Ascending aorta (tissue), 2 donors: ENCODE measurements at places on chromosomes 2 and 18.

DNA sequence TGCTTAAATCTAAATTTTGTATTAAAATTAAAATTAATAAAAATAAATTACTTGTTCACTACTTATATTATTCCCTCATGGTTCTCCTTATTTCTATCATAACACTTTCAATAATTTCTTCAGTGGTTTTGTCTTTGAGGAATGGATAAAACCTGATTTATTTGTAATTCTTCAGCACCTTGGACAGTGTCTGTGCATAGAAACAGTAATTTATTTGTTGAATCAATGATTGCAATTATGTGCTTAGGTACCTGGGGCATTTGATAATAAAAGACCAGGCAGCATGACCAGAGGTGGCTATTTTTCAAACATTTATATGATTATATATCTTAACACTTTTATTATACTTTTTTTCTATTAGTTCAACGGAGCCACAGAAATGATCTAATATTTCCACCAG is 1062.7 kb downstream of the DSC3 start:
- DNase-seq = no peak

- DNase-seq = no peak
These were observed 49.2 kb upstream of the UGP2 start for GRCh38 chr2:63792530-63792929.

GRCh38 chr2:37589298-37589697 is 82.1 kb downstream of the CDC42EP3 start:
- DNase-seq = no peak

GRCh38 chr2:151855111-151855510 is 26.9 kb upstream of the ARL5A start:
- DNase-seq = no peak

GRCh38 chr2:128302011-128302743 is 16.5 kb downstream of the HS6ST1 start:
- DNase-seq = no peak

GRCh38 chr2:29459445-29460179 is 344.4 kb downstream of the CLIP4 start:
- DNase-seq = no peak

- DNase-seq = no peak
These were observed 124.8 kb upstream of the TACR1 start for GRCh38 chr2:75324141-75324540.

DNA sequence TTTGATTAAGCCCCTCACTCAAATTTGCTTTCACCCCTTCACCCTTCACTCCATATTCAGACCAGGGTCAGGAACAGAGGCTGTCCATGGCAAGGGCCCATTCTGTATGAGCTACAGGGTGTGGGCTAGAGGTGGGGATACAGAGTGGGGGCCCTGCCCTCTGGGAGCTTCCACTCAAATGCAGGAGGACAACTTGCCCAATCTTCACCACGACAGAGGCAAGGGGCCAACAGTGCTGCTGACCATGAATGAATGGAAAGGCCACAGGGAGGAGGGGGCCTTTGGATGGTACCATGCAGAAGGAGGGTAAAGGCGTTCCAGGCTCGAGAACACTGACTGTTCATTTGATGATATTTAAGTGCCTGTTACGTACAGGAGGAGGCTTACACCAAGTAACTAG is 22.8 kb downstream of the ADRA2B start:
- DNase-seq = no peak

GRCh38 chr2:166932032-166932431 is 43.8 kb downstream of the XIRP2 start:
- DNase-seq = no peak

GRCh38 chr2:219386532-219387280 is 1.0 kb downstream of the DNPEP start:
- no peak for DNase-seq

- DNase-seq = no peak
These were observed 20.7 kb downstream of the SPTBN1 start for GRCh38 chr2:54476852-54477251.

GRCh38 chr2:74927621-74928020 is 30.8 kb upstream of the POLE4 start:
- no peak for DNase-seq

DNA sequence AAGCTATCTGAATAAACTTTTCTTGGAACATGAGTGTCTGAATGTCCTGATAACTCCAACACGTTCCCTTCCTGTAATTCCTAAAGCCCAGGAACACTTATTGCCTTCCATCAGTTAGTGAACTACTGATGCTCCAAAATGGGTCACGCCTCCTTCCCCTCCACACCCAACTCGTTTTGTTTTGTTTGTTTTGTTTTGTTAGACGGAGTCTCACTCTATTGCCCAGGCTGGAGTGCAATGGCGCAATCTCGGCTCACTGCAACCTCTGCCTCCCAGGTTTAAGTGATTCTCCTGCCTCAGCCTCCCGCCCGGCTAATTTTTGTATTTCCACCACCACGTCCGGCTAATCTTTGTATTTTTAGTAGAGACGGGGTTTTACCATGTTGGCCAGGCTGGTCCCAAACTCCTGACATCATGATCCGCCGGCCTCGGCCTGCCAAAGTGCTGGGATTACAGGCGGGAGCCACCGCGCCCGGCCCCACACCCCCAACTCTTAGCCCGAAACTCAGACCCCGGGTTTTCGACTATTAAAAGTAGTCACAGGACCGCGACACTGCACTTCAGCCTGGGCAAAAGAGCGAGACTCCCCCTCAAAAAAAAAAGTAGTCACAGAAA is 774 bp downstream of the IER3IP1 start:
- DNase-seq = no peak

DNA sequence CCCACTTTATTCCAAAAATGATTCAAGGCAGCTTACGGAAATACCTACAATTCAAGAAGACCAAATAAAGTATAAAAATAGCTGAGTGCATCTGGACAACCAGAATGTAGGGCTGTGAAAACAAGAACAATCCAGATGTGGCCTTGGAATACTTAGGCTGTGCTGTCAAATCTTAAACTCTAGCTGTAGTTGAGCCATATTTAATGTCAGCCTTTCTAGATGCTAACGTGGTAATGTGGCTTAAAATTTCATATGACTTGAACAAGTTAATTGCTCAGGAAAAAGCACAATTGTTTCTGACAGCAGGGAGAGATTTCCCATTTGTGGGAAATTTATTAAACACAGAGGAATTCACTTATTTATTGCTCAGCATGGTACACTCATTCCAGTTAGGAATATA is 14.6 kb upstream of the NAPG start:
- no peak for DNase-seq

GRCh38 chr18:58303363-58303762 is 259.3 kb downstream of the NEDD4L start:
- no peak for DNase-seq

DNA sequence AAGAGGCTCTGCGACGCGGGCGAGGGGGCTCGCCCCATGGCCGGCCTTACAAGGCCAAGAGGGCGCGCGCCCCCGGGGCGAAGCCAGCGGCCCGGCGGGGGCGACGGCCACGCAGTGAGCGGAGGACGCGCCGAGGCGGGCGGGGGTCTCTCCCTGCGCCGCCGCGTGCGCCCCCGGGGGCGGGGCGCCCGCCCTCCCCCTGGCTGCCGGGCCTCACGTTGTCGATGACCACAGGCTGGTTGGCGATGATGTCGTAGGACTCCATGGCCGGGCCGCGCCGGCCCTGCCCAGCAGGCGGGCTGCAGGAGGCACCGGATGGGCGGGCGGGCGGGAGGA is 250 bp downstream of the ACTR1B start:
- DNase-seq = no peak

DNA sequence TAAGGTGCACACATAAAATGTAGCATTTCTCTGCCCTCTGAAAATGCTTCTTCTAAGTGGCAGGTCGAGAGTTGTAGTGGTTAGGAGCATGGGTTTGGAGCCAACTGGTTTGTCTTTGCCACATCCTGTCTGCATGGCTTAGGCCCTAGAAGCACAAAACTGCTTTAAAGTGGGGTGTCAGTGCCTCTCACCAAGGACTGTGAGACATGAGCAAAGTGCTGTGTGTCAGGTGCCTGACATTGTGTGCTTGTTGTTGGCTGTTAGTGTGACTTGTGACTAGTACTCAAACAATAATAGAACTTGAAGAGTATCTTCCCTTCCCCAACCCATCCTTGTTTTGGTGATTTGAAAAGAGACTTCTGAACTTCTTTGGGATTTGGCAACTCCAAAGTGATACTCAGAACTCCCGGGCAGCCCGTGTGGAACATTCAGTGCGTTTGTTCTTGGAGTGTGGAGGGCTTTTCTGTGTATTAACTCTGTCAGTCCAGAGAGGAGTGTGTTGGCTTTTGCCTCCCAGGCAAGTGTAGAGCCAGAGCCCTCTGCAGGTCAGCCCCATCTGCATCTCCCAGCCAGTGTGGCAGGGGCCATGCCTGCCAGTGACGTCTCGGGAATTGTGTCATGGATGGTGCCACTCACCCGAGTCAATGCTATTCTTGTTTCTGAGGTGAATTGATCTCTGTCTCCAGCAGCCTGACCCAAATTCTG is 5.0 kb downstream of the MGAT5 start:
- DNase-seq = no peak

GRCh38 chr18:76721207-76721996 is 101.0 kb upstream of the ZNF236 start:
- DNase-seq = no peak

GRCh38 chr2:129458006-129458405 is 521.5 kb upstream of the RAB6C start:
- no peak for DNase-seq

DNA sequence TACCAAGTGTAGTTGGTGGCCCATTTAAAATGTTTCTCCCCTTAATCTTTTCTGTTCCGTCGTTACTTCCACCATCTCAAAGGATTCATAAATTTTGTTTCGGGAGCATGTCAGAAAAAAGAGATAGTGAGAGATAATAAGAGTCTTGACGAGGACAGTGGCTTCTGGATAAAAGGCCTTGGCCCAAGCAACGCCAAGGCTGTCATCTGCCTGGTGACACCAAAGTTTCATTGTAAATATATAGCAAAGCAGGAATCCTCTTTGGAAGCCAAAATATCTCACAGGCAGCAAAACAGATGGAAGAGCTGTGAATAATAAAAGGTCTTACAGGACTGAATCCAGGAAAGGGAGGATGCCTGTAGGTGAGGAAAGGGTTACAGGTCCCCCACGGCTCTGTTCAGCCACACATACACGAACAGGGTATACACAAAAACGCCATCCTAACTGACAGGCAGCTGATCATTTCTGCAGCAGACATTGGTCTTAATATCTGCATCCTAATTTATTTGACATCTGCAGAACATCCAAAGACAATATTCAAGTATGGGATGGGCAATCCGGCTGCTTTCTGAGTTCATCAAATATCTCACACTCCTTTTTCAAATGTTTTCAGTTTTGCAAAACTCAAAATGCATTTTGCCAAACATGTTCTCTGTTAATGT is 382.8 kb downstream of the OSR1 start:
- DNase-seq = no peak

DNA sequence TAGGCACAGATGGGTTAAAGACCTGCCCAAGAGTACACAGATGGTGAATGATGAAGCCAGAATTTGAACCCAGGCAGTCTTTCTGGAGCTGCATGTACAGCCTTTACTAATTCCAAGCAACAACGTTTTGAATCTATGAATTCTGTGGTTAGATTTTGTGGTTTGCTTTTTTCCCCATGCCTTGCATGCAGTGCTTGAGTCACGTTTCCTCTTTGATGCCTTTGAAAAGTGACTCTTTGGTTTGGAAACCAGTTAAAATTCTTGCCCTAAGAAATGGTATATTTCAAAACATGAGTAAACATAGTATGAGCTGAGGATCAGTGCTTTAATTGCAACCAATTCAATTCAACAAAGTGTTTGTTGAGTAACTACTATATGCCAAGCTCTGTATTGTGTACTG is 48.2 kb upstream of the PPM1B start:
- DNase-seq = no peak

DNA sequence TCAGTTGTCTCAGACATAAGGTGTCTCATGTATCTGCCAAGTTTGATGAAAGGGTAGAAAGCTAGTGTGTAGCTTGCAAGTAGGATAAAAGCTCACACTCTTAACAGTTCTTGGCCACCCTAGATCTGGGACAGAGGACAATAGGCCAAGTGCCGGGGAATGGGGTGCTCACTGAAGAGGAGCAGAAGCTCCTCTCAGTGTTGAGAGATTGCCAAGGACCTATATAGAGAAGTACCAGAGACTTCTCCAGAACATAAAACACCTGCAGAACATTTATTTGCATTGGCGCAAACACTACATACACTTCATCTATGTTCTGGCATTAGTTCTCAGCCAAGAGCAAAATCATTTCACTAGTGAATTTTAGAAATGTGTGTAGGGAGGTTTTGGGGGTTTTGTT is 2.9 kb upstream of the GTF3C3 start:
- no peak for DNase-seq

- no peak for DNase-seq
These were observed 474.6 kb downstream of the EPHA4 start for GRCh38 chr2:221097568-221097915.

GRCh38 chr2:164766216-164766953 is 75.2 kb downstream of the COBLL1 start:
- DNase-seq = no peak

GRCh38 chr2:241577413-241578122 is 19.0 kb downstream of the BOK start:
- no peak for DNase-seq

GRCh38 chr2:63654959-63655358 is 66.2 kb downstream of the MDH1 start:
- no peak for DNase-seq

- no peak for DNase-seq
These were observed 48.3 kb downstream of the CABLES1 start for GRCh38 chr18:23183411-23184150.

DNA sequence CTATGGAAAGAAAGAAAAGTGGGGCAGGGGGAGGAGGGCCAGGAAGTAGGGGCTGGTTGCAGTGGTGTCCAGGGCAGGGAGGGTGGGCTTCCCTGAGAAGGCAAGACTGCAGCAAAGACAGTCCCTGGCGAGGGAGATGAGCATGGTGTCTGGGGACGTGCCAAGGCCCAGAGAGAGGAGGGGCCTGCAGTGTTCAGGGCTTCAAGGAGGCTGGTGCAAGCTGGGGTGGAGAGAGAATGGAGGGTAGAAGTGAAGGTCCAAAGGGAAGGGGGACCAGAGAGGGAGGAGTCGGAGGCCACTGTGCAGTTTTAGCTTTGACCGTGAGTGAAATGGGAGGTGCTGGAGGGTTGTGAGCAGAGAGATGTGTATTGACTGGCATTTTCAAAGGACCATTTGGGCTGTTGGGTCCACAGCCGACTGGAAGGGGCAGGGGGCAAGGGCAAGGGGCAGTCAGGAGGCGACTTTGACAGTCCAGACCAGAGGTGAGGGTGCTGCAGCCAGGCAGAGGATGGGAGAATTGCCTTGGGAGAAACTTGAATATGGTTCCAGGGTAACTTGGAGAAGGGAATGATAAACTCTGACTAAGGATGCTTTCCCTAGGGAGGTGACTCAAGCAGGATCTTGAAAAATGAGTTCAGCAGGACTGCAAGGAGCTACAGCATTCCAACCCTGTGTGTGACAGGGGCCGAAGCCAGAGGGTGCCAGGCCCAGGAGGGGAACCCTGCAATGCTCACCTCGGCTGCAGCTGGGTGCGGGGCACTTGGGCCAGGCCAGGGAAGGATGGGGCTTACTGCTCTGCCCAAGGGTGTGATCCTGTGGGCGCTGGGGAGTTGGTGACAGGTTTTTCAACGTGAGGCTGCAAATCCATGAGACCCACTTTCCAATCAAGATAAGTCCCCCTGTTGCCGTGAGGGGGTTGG is 177.1 kb upstream of the HAAO start:
- no peak for DNase-seq

- no peak for DNase-seq
These were observed 84.4 kb downstream of the CYRIA start for GRCh38 chr2:16581241-16581640.

- DNase-seq = no peak
These were observed 59.9 kb downstream of the INO80C start for GRCh38 chr18:35437836-35438235.

- DNase-seq = no peak
These were observed 928 bp downstream of the NAGK start for GRCh38 chr2:71069376-71069775.

- no peak for DNase-seq
These were observed 484.8 kb upstream of the ID2 start for GRCh38 chr2:8197101-8197500.
